ENCODE measurements at places on chromosomes 3 and 15.

- no peak for DNase-seq
Observed at GRCh38 chr15:27254055-27254454, 283.1 kb downstream of the GABRG3 start.

DNA sequence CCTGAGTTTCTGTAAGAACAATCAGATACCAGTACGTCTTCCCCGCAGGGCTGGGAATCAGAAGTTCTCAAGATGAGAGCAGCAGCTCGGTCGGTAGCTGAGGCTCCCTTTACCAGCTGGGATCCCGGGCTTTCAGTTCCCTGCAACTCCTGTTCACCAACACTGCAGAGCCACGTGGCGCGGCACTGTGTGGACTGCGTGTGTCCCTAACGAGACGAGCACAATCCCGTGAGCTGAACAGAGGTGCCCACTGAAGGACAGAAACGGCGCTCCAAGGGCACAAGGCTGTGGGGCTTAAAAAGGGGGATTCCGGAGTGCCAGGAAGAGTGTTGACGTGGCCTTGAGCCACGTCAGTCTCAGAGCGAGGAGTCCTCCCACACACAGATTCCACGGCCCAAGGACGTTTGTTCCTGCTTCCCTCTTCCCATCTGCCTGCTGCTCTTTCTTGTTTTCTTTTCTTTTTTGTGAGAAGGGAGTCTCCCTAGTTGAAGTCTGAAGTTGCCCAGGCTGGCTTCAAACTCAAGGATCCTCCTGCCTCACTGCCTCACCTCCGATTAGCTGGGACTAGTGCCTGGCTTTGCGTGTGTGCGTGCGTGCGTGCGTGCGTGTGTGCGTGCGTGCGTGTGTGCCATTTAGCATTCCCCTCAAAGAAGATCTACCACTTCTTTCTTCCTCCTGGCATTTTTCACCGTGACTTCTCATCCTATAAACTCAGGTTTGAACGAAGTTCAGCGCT lies 37.1 kb upstream of the RPL35A start:
- DNase-seq: no peak

DNA sequence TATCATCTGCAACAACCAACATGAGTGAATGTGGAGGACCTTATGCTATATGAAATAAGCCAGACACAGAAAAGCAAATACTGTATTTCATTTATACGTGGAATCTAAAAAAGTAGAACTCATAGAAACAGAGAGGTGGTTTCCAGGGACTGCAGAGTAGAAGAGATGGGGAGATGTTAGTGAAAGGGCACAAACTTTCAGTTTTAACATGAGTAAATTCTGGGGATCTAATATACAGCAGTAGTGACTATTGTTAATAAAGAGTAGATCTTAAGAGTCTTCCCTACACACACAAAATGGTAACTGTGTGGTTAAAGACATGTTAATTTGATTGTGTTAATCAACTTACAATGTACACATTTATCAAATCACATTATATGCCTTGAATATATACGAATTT lies 20.9 kb upstream of the MELTF start:
- DNase-seq: no peak

- DNase-seq: no peak
Observed at GRCh38 chr3:177522051-177522450, 324.8 kb upstream of the TBL1XR1 start.

DNA sequence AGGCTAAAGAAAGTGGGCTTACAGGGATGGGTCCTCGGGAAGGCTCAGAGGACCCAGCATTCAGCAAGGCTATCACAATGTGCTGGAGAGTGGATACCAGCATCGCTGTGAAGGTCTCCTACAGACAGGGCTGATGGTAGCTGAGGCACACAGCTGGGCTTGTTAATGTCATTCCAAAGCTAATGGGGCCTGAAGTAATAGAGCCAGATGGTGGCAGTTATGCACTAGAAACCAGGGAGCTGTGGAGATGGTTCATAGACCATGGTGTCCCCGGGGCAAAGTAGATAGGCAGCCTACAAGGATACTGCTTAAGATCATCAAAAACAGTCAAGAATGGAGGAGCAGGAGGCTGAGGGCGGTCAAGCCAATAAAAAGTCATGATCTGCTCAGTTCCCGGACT lies 24.8 kb upstream of the BOC start:
- DNase-seq: no peak

DNA sequence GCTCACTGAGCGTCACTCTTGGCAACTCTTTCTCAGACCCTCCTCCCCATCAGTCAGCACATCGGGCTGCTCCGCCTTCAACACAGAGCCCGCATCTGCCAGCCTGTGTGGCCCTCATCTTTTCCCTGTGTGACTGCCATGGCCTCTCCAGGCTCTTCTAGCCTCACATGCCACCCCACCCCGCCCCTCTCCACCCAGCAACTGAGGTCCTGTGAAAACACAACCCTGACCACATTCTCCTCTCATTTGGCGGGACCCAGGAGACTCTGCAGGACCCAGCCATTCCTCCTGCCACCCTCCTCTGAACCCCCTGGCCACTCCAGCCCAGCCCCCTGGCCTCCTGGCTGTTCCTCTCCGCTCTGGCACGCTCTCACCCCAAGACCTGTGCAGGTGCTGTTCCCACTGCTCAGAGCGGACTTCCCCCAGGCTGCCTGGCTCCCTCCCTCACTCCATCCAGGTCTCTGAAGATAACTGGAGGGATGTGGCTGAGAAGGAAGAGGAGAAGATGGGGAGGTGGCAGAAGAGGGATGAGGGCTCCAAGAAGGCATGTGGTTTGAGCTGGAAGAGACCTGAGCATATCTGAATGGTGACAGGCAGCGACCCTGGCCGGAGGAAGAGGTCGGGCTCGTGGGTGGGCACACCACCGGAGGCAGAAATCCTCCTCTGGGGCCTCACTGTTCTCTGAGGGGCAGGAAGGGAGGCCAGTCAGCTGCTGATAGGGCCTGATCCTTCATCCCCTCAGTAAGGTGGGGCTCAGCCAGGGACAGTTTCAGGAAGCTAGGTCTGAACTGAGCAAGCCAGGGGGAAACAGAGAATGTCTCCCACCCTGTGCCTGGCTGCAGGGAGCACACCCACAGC lies 111.2 kb upstream of the RPL32 start:
- DNase-seq: no peak

- no peak for DNase-seq
Observed at GRCh38 chr3:66428733-66429132, 72.1 kb downstream of the LRIG1 start.

DNA sequence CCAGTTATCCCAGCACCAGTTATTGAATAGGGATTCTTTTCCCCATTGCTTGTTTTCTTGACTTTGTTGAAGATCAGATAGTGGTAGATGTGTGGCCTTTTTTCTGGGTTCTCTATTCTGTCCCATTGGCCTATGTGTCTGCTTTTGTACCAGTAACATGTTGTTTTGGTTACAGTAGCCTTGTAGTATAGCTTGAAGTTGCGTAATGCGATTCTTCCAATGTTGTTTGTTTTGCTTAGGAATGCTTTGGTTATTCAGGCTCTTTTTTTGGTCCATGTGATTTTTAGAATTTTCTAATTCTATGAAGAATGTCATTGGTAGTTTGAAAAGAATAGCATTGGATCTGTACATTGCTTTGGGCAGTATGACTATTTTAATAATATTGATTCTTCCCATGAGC lies 94.3 kb upstream of the CHMP2B start:
- no peak for DNase-seq

DNA sequence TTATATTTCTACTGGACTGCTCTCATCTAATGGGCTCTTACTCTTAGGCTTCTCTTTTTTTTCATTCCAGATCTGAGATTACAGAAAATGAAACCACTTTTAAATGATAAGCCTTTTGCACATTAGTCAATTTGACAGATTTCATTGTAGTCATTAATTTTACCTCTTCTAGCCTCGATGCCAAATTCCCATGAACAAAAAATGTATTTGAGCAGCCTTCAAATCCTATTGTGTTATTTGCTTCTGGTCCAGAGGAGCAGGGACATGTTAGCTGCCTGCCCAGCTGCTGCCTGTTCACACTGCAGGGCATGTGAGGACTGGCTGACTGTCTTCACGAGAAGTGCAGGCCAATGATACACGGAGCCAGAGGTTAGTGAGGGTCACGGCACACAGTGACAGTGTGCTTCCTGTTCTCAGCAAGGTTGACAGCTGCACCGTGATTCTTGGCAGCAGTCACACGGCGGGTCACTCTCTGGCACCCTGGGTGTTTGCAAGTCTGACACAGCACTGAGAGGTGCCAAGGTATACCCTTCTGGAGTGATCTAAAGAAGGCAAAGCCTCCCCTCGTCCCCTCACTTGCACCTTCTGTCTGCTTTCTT lies 40.8 kb downstream of the KAT2B start:
- DNase-seq: no peak

DNA sequence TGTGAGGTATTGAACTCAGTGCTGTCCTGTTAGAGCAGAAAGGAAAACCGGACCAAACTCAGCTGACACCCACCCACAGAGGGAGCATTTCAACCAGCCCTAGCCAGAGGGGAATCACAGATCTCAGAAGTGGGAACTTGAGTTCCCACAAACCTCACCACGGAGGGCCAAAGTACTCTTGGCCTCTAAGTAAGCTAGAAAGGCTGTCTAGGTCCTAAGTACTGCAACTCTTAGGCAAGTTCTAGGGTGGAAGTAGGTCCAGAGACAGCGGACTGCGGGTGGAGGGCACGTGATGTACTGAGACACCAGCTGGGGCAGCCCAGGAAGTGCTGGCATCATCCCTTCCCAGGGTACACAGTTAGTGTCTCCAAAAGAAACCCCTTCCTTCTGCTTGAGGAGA lies 34.1 kb downstream of the EOMES start:
- DNase-seq: no peak

GRCh38 chr15:38187630-38188313 lies 64.9 kb upstream of the SPRED1 start:
- no peak for DNase-seq

DNA sequence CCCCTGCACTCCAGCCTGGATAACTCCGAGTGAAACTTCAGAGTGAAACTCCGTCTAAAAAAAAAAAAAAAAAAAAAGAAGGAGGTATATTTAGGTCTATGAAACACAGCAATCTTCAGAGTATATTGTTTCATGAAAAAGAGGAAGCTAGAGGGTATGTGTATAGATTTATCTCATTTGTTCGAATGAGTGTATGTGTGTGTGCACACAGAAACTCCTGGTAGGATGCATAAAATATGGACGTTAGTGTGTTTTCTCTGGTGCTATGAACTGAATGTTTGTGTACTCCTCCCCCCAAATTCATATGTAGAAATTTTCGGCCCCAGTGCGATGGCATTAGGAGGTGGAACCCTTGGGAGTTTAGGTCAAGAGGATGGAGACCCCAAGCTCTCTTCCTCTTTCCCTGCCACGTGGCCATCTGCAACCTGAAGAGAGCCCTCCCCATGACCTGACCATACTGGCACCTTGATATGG lies 98.6 kb upstream of the KLF13 start:
- DNase-seq: peak; percentile 59

- DNase-seq: no peak
Observed at GRCh38 chr15:48176957-48177356, 1.1 kb downstream of the MYEF2 start.

- no peak for DNase-seq
Observed at GRCh38 chr15:95027981-95028380, 796.6 kb downstream of the MCTP2 start.

- DNase-seq: no peak
Observed at GRCh38 chr3:4407941-4408340, 59.1 kb downstream of the SUMF1 start.

- no peak for DNase-seq
Observed at GRCh38 chr3:182413682-182414081, 379.6 kb upstream of the ATP11B start.

- peak; percentile 54 for DNase-seq
Observed at GRCh38 chr3:147418808-147419701, 9.9 kb downstream of the ZIC1 start.

GRCh38 chr15:68871507-68871906 lies 50.8 kb upstream of the ANP32A start:
- DNase-seq: no peak

GRCh38 chr15:59722476-59722875 lies 33.4 kb upstream of the BNIP2 start:
- no peak for DNase-seq
